ENCODE measurements at places on chromosomes 2 and 18. TPM values are rescaled to one million over a fixed set of nuclear protein-coding genes. Genes with fewer than 3 reads are reported as not detected.

The DES gene
- not detected for total RNA-seq

The ONECUT2 gene
- total RNA-seq = not detected

The MATN3 gene
- not detected for total RNA-seq

The PJVK gene
- 2.0 TPM for total RNA-seq

GRCh38 chr2:73972846-73973245 lies 11.9 kb upstream of the TET3 start:
- DNase-seq = no peak
